ENCODE measurements at places on chromosomes 4 and X.

GRCh38 chr4:116217781-116218180 is 867.6 kb downstream of the TRAM1L1 start:
- no peak for DNase-seq

DNA sequence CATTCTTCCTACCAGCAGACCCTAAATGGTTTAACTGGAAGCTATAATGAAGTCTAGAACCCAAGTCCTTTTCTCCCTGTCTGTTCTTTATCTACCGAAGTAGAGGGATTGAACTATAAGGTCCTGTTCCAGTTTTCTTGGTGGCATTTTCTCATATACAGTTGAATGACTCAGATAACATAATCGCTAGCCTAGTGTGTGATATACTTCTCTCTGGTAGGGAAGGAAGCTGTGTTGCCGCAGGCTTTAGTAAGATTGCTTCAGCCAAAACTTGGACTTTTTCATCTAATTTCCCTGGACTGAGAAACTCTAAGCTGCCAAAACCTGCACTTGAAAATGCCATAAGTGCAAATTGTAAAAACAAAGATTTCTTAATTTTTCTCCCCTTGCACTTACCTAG is 123.4 kb downstream of the NWD2 start:
- DNase-seq = no peak

GRCh38 chr4:182126603-182127002 is 116.6 kb upstream of the TENM3 start:
- DNase-seq = no peak

GRCh38 chr4:77145842-77146185 is 11.2 kb upstream of the CCNG2 start:
- DNase-seq = no peak

- no peak for DNase-seq
These were observed 65.2 kb downstream of the PARM1 start for GRCh38 chr4:74997948-74998729.

DNA sequence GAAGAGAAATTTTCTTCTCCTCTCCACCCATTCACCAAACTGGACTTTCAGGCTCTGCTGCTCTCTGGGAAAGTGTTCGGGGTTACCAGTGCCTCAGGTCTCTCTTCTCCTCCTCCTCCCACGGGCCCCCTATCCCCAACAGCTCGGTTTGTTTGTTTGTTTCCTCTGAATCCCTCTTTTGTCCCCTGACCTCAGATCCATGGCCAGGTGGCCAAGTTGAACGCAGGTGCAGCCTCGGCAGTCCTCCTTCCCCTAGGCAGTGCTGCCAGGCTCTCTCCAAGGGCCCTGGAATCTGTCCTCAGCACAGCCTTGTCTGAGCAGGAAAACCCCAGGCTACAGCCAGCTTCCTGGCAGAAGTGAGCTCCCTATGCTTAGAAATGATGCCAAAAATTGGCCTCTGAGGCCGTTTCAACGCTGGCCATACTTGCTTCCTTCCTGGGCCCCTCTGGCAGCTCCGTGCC is 60.0 kb downstream of the FHDC1 start:
- DNase-seq = no peak

DNA sequence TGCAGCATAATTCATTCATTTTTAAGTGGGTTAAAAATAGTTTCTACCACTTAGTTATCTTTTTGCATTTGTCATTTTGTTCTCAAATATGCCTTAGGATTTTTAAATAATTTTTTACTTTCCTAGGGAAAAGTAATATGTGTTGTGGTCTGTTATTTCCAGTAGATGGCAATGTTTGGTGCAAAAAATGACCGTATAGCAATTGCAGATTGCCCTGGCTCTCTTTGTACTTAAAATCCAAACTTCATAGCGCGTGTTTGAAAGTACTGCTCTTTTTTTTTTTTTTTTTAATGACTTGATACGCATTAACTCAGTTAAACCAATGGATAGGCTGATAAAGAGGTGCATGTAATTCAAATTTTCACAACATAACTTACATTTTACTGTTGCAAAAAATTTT is 74.4 kb upstream of the RBMX start:
- peak; percentile 0 for DNase-seq

- DNase-seq = no peak
These were observed 82.9 kb downstream of the LAS1L start for GRCh38 chrX:65451663-65452062.

- no peak for DNase-seq
These were observed 5.7 kb upstream of the IL1RAPL1 start for GRCh38 chrX:28581522-28581921.

Data from NCI-H1436 treated with DMSO at 0.1 percent for 48 hours (cell line).